Psoas muscle (tissue), 8 donors: ENCODE measurements at places on chromosomes 3 and 15. TPM values are rescaled to one million over a fixed set of nuclear protein-coding genes. Genes with fewer than 3 reads are reported as not detected.

Gene IQCH
- 0.90 TPM for polyA plus RNA-seq

Gene CBLB
- 11.5 TPM for polyA plus RNA-seq

Gene LRRC34
- polyA plus RNA-seq = 0.26 TPM

Gene CGNL1
- 0.20 TPM for polyA plus RNA-seq

Gene CELF6
- polyA plus RNA-seq = 0.15 TPM

- H3K4me1 ChIP-seq = no peaks in the 10 kb centered on the region
- no peak overlapping the region for H3K4me3 ChIP-seq
- H3K36me3 ChIP-seq = no peaks in the 10 kb centered on the region
- H3K27ac ChIP-seq = no peak overlapping the region
- DNase-seq = no peak
These were observed 244.8 kb downstream of the LRRN1 start for GRCh38 chr3:4043867-4044575.

- H3K27me3 ChIP-seq = no peaks in the 10 kb centered on the region
- H3K36me3 ChIP-seq = no peaks in the 10 kb centered on the region
- no peaks in the 10 kb centered on the region for H3K4me1 ChIP-seq
- H3K4me3 ChIP-seq = no peak overlapping the region
- H3K27ac ChIP-seq = no peak overlapping the region
These were observed 68.9 kb upstream of the DCLK3 start for GRCh38 chr3:36833160-36833814.

DNA sequence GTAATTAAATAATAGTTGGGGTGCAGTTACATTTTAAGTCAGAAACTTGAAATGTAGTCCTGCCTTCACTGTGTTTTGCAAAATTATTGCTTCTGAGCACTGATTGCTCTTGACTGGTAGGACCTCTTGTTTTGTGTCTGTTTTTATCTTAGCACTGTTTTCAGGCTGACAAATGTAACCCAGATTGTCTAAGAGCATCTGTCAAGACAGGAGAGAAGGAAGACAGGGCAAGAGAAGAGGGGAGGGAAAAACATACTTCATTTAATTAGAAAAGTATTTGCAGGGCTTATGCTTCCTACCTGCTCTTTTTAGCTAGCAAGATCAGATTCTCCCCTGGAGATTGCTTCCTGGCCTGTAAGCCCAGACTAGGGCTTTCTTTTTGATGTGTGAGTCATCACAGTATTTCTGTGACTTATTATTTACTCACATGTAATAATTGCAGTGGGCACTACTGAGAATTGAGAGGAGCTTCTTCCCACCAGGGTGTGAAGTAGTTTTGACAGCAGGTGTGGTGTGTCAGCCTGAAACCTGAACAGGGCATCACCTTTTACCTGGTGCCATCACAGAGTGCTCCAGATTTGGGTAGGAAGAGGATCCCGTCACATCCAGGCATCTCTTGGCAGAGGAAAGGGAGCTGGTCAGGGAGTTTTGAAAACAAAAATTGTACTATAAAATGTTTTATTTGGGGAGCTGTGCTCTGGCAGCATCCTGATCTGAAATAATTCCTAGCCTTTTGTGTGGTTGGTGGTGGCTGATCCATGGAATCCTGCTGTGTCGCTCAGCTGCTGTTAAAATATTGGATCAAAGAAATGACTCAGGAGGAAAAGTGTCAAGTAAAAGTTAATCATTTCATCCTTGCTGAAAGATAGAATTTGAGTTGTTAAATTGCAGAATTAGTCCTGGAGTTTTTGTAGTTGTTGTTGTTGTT, 98.2 kb downstream of the TMEM108 start:
- H3K27me3 ChIP-seq = no peaks in the 10 kb centered on the region
- DNase-seq = no peak
- H3K36me3 ChIP-seq = no peaks in the 10 kb centered on the region
- no peak overlapping the region for H3K27ac ChIP-seq
- H3K4me3 ChIP-seq = no peak overlapping the region
- H3K4me1 ChIP-seq = no peaks in the 10 kb centered on the region

- H3K4me3 ChIP-seq = no peak overlapping the region
- H3K27ac ChIP-seq = no peak overlapping the region
- H3K4me1 ChIP-seq = no peaks in the 10 kb centered on the region
- no peak for DNase-seq
These were observed 47.3 kb downstream of the TLE3 start for GRCh38 chr15:70050441-70050840.

GRCh38 chr15:40070166-40070557, 31.2 kb upstream of the SRP14 start:
- H3K27me3 ChIP-seq = no peaks in the 10 kb centered on the region
- H3K27ac ChIP-seq = peak overlapping the region; percentile 78
- H3K36me3 ChIP-seq = no peaks in the 10 kb centered on the region
- no peak overlapping the region for H3K4me3 ChIP-seq
- H3K4me1 ChIP-seq = peaks cover 26% of the 10 kb centered on the region
- DNase-seq = no peak

DNA sequence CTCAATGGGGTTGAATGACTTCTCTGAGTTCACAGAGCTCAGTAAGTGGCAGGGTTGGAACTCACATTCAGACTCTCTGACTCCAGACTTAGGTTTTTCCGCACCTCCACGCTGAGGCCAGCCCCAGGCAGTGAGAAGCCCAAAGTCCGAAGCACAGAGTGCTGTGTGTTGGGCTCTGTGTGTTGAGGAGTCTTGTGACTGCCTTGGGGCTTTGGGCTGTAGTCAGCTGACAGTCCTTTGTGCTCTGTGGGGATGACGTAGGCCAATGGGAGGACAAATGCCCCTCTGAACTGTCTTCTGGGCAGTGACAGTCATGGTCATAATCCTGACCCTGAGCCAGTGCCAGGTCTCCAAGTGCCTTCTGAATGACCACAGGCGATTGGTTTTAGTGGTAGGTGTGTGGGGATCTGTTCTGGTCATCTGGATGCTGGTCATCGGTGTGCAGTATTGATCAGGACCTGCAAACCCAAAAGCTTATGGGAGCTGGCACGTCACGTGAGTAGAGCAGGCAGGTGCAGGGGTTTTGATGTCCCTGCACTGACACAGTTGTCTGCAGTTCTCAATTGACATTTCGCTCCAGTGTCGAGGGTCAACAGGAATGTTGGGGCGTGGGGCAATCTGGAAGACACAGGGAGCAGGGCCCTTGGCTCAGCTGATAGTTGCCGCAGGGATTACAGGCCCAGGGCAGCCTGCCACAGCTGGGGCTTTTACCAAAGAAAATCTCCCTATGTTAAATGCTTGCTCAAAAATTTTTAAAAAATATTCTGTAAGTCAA, 45.3 kb downstream of the CAPN3 start:
- H3K27me3 ChIP-seq = no peaks in the 10 kb centered on the region
- DNase-seq = peak; percentile 75
- peaks cover 94% of the 10 kb centered on the region for H3K36me3 ChIP-seq
- H3K27ac ChIP-seq = peak overlapping the region; percentile 82
- no peak overlapping the region for H3K4me3 ChIP-seq

- H3K27ac ChIP-seq = no peak overlapping the region
- no peaks in the 10 kb centered on the region for H3K4me1 ChIP-seq
- no peaks in the 10 kb centered on the region for H3K27me3 ChIP-seq
- H3K36me3 ChIP-seq = no peaks in the 10 kb centered on the region
- no peak overlapping the region for H3K4me3 ChIP-seq
These were observed 15.0 kb downstream of the TIGIT start for GRCh38 chr3:114308830-114309229.

- no peak overlapping the region for H3K27ac ChIP-seq
- no peak for DNase-seq
- no peak overlapping the region for H3K4me3 ChIP-seq
- H3K4me1 ChIP-seq = peaks cover 45% of the 10 kb centered on the region
- H3K27me3 ChIP-seq = no peaks in the 10 kb centered on the region
These were observed 16.8 kb downstream of the NEO1 start for GRCh38 chr15:73069109-73069508.
